Occipital lobe (tissue), 3 donors: ENCODE measurements at places on chromosomes 13 and 19.

DNA sequence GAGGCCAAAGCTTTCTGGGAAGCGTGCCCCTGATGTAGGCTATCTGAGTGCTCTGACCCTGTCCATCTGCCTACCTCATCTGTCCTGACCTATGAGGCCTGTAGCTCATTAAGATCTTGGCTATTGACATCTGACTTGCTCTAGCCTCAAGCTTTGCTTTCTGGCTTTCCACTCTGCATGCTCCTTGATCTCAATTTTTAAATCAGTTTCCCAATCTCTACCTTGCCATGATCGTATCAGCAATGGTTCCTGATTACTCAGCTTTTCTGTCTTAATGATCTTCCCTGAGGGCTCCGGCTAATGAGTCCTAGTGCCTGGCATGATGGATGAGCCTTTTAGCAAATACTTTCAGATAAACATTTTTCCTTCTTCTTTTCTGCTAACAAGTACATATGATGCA lies 262.0 kb downstream of the NDFIP2 start:
- DNase-seq, result no peak

DNA sequence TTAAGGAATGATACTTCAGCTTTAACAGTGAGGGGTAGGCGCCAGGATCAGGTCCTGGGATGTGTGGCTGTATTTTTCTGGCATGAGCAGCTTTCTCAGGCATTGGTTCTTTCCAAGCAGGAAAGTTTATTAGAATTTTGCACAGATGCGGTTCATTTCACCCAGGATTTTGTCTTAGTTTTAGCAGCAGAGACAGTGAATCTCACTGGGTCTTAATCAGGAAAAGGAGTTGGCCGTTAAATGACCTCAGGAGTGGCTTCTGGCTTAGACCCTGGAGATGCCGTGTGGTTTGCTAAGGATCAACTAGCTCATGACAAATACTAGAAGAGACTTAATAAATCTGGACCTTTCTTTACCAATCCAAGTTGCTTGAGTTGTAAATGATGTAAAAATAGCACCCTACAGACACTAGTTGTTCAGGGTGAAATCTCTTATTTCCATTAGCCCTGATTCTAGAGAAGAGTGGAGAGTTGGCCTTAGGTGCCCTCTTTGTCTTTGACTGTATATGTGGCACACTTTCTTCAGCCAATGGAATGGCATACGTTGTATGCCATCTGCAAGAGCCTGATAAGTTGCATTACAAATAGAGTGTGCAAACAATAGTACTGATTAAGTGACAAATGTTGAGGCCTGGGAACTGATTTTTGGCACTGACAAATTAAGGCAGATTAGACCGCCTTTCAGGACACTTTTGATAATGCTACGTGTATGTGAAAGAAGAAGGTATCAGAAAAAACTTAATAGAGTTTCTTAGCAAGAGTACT lies 34.0 kb downstream of the LRCH1 start:
- DNase-seq, result no peak

DNA sequence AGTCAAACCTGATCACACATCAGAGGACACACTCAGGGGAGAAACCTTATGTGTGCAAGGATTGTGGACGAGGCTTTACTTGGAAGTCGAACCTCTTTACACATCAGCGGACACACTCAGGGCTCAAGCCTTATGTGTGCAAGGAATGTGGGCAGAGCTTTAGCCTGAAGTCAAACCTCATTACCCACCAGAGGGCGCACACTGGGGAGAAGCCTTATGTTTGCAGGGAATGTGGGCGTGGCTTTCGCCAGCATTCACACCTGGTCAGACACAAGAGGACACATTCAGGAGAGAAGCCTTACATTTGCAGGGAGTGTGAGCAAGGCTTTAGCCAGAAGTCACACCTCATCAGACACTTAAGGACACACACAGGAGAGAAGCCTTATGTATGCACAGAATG lies 8.2 kb upstream of the ZNF527 start:
- no peak for DNase-seq

GRCh38 chr19:13093407-13094105 lies 9.1 kb downstream of the LYL1 start:
- peak; percentile 73 for DNase-seq

GRCh38 chr13:19888799-19889198 lies 25.4 kb upstream of the ZMYM5 start:
- no peak for DNase-seq

DNA sequence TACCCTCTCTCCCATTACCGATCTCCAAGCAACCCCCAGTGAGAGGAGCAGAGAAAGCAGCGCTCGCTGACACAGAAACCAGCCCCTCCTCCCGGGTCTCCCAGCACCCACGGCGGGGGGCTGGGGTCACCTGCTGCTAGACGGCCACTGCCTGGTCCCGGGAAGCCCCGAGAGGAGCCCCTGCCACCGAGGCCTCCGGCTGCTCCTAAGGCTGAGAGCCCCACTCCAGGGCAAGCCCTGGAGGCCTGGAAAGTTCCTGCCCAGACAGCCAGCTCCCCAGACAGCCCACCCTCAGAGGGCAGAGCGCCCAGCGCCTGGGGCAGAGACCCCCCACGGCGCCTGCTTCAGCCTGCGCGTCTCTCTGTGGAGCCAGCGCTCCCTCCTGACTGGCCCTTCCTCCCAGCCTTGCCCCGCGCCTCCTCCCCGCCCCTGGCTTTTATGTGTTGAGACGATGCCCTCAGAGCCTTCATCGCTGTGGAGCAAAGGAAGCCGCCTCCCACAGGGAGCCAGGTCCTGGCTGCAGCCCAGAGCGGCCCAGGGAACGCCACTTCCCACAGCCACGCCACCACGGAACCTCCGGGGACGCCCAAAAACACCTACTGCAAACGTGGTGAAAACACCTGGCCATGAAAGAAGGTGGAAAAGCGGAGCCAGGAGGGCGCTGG lies 51.1 kb downstream of the MLLT1 start:
- no peak for DNase-seq

- no peak for DNase-seq
Measured at GRCh38 chr19:57465680-57466381, 8.9 kb upstream of the VN1R1 start.

DNA sequence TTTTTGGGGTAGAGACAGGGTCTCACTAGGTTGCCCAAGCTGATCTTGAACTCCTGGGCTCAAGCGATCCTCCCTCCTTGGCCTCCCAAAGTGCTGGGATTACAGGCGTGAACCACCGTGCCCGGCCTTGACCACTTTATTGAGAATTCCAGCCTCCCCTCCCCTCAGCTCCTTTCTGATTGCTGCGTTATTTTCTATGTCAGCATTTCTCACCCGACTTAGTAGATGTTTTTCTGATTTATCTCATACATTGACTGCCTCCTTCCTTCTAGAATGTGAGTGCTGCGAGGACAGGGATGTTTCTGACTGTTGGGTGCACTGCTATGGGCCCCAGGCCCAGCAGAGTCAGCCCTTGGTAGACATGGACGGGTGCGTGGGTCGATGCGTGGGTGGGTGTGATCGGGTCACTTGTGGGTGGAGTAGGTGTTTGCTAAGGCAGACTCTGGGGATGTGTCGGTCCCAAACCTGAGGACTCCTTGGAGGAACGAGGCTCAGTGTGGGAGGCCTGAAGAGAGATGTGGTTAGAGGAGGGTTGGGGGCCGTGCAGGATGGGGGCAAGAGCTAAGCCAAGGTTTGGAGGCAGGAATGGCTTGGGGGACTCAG lies 34.2 kb upstream of the NCCRP1 start:
- no peak for DNase-seq

DNA sequence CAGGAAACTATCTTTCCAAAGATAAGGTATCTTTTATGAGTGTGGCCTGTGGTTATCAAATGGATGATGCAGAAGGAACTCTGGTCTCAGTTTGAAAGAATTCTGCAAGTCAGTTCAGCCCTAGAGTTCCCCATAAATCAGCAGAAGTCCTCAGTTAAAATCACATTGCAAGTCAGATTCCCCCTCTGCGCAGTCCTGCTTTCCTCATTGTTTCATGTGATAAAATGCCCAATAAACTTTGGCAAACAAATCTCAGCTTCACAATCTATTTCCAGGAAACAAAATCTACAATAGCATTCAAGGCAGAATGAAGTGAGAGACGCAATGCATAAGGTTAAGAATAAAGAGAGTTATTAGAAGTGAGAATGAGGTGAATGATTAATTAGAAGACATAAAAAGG lies 216.3 kb upstream of the KLHL1 start:
- DNase-seq, result no peak

- no peak for DNase-seq
Measured at GRCh38 chr13:48155848-48156247, 60.9 kb upstream of the MED4 start.
